ENCODE measurements at places on chromosomes 1 and 21.

GRCh38 chr1:148307583-148308185, 155.6 kb upstream of the NBPF11 start:
- no peak for DNase-seq

DNA sequence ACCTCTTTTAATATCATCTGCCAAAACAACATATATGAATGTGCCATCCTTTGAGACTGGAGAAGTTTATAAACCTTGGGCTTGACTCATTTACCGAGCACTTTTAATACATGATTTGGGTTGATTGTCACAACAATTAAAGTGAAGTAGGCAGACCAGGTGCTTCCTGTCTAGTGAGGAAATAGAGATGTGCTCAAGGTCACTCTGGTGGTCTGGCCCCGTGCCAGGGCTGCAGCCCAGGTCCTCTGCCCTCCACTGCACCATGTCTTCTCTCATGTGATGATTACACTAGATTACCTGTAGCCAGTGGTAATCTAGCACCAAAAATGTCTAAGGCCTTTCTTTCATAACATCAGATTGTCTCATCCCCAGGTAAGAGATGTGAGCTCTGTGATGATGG, 61.8 kb upstream of the LAMC2 start:
- no peak for DNase-seq

- no peak for DNase-seq
Observed at GRCh38 chr1:53593758-53594380, 134.7 kb downstream of the DMRTB1 start.

DNA sequence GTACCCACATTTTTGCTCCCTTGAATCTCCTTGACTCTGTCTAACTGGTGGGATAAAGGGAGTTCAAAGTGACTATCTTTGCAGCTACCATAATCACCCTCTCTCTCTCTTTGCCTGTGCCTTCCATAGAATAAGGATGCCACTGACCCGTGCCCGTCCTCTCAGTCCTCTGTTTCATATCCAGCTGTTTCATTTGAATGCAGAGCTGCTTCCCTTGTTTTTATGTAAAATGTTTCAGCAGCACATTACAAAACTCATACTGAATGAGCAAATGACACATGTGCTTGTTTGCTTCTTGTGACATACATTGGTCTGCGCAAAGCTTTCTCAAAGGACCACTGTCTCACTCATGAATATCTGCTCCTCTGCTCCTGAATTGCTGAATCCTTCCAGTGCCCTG, 38.4 kb downstream of the CDC42 start:
- DNase-seq, result no peak

- no peak for DNase-seq
Observed at GRCh38 chr1:201985355-201985754, 2.9 kb downstream of the RNPEP start.

DNA sequence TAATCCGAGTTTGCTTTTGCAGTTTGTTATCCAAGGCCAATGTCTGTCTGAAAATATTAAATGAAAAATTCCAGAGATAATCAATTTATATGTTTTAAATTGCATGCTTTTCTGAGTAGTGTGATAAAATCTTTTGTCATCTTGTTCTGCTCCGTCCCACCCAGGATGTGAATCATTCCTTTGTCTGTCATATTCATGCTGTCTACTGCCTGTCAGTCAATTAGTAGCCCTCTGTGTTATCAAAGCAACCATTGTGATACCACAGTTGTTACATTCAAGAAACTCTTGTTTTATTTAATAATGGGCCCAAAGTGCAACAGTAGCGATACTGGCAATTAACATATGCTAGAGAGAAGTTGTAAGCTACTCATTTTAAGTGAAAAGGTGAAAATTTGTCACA, 819.3 kb downstream of the BRINP3 start:
- no peak for DNase-seq

DNA sequence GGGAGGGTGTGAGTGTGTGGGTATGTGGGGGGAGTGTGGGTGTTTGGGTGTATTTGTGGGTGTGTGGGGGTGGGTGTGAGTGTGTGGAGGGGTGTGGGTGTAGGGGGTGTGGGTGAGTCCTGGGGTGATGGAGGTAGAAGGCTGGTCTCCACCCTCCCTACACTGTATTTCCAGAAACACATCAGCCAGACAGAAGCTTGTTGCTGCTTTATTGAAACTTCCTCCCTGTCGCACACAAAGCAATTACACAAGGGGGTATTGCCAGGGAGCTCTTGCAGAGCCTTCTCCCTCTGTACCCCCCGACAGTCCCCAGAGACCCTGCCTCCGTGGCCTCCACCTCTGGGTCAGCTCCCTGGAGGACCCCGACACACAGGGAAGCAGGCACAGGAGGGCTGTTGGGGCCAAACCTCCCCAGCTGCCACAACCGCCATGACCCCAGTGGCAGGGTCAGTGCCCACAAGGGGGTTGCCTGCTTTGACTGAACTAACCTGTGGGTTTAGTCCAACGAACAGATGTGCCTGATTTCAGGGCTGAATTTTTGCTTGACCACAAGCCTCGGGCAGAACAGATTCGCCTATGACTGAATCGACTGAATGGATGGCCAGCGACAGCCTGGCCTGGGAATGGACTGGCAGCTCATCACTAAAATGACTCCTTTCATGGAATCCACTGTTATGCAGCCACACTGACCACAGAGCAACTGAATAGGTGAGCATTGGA, 9.1 kb upstream of the MATN1 start:
- DNase-seq, result no peak

GRCh38 chr1:77292551-77292950, 10.7 kb downstream of the AK5 start:
- no peak for DNase-seq

DNA sequence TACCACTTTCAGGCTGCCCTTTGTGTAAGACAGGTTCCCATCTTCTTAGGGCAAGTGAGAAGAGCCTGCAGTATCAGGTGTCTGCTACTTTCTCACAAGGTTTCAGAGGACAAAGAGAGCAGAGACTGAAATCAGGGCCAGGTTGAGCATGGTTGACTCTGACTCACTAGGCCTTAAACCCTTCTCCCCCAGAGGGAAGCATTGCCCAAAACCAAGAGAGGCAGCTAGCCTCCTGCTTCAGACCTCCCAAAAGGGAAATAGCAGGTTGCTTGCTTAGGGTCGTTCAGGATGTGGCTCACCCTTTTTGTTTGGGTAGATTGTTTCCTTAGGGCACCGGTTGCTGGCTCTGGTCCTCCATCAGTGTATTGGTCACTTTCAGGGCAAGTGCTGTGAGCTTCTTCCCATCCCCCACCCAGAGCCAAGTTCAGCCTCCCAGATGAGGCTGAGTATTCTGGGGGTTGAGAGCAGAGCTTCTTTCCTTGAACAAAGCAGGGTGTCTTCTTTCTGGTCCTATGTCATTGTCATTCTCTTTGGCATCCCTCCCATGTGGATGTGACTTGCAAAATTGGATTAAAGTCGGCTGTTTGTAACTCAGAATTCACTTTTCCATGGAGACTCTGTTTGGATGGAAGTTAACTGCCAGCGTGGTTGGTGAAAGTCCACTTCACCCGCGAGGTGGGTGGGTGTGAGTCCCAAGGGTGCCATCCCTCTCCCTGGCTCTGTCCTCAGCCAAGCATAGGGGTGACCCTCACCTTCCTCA, 55.5 kb upstream of the GALNT2 start:
- no peak for DNase-seq

Measured in NCI-H1436 treated with DMSO at 0.1 percent for 48 hours (cell line).